Mesenteric fat pad (tissue), 1 donor: ENCODE measurements at places on chromosomes 3 and 15.

- no peak for DNase-seq
Observed at GRCh38 chr3:45777111-45777745, 19.1 kb downstream of the SLC6A20 start.

DNA sequence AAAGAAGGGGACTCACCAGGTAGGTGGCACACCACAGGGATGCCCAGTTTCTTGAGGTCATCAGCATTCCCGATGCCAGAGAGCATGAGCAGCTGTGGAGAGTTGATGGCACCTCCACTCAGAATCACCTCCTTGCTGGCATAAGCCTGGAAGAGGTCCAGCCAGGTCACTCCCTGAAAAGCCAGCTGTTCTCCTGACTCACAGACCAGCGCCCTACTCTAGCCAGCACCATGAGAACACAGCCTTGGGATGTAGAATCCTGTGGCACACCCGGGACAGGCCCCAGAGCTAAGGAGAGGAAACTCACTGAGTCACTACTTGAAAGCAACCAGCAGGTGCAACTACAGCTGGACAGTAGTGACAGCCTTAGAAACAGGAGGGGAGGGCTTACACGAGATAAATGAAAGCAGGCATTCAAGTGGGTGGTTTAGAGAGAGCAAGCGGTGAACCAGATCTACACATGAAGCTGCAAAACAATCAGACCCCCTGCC lies 24.5 kb downstream of the CHDH start:
- DNase-seq = no peak

DNA sequence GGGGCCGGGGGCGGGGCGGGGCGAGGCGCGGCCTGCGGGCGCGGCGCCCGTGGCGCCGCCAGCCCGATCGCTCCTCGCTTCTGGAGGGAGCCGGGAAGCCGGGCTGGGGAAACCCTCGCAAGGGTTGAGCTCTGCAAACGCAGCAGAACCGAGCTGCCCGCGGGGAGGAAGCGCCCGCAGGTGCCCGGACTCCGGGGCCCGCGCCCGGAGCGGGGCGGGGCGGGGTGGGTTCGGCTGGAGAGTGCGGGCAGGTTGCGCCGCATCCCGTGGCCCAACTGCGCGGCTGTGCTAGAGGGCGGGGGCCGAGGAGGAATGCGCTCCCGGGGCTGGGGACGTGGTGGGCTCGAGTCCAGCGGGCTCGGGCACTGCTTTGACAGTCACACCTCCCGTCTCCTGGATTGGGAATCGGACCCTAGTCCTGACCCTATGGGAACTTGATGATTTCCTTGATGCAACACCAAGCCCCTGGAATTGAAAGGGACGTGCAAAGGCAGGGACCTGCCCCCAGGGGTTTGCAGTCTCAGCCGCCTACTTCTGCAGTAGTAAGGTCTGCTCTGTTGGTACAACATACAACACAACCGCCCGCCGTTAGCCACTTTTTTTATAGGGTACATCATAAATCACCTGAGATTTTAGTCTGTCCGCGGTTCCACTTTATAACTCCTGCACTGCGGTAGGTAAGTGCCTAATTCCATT lies 34.3 kb downstream of the ZBTB38 start:
- DNase-seq = peak; percentile 93

DNA sequence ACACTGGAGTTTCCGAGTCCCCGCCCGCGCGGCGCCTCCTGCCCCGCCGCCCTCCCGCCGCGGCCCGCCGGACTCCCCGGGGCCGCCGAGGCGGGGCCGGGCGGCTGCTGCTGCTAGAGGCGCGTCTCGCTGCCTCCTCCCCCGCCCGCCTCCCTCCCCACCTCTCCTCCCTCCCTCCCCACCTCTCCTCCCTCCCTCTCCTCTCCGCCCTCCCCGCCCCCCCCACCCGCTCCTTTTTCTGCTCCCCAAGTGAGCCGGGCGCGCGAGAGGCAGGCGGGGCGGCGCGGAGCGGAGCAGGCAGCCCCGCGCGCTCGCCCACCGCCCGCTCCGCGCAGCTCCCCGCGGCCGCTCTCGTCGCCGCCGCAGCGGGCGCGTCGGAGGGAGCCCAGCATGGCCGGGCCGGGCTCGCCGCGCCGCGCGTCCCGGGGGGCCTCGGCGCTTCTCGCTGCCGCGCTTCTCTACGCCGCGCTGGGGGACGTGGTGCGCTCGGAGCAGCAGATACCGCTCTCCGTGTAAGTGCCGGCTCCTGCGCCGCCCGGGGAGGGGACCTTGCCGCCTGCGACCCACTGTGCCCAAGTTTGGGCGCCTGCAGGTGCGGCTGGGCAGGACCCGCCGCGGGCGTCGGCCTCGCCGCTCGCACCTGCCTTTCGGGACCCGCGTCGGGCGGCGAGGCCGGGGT lies at the start of gene CACNA2D3:
Gene CACNA2D3, plus strand, starts transcription at position 229 of the 679 bp plus-strand sequence.
- no peak for DNase-seq

DNA sequence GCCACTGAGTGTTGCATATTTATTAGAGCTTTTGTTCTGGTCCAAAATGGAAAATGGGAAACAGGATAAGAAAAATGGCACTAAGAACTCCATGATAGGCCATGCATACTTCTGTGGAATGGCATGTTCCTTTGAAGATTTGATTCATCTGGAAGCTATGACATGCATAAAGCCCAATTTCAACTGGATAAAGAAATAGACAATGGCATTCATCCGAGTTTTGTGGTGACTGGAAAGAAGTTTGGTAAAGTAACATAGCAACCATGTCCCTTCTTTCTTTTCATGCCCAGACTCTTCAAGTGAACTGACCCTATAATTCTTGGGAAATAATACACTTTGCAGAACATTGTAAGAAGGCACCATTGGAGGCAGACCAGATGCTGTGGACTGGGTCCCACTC lies 368.4 kb upstream of the IL12A start:
- DNase-seq = no peak

DNA sequence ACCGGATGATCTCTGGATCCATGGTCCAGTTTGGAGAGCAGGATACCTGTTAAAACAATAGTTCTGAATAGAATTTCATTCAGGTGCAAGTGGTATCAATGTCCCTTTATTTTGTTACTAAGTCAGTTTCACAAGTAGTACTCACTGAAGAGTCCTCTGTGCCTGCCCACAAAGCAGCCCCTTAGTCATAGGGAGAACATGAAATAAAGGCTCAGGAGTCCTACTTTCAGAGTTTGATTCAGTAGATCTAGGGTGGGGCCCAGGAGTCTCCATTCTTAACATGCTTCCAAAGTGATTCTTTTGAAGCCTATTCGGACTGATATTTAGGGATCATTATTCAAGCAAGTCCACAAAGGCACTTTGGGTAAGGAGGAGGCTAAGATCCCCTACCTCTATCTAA lies 79.8 kb upstream of the ACKR4 start:
- DNase-seq = no peak

GRCh38 chr15:63043335-63044076 lies 959 bp downstream of the TPM1 start:
- DNase-seq = no peak

DNA sequence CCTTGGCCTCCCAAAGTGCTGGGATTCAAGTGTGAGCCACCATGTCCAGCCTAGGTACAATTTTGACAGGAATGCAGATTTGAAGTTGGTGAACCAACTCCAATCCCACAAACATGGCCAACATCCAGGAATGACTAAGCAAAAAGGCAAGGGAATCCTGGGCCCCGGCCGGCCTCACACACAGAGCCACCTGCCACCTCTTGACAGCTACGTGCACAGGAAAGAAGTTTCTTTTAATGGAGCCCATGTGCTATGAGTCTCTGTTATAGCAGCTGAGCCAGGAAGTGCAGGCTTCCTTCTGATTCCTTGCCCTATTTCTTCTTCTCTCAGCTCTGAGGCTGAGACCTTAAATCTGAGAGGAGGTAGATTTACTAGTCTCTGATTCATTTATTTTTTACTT lies 8.8 kb downstream of the TMEM40 start:
- DNase-seq = no peak

- no peak for DNase-seq
Observed at GRCh38 chr3:179268400-179269051, 17.6 kb upstream of the KCNMB3 start.

GRCh38 chr15:50884540-50884939 lies 23.9 kb upstream of the AP4E1 start:
- no peak for DNase-seq

DNA sequence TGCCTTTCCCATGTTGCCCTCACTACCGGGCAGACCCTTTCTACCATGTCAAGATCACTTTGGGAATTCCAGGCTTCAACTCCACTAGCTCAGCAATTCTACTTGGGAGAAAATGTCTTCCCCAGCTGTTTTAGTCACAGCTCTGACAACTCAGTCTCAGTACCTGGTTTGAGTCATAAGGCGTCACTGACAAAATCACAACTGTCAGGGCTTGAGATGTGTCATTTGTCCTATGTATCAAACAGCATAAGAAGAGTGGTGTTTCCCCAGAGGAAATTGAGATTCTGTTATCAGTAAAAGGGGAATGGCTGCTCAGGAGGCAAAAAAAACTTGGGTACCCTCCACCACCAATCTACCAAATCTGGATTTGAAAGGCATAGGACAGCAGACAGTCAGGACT lies 594.9 kb upstream of the SUCLG2 start:
- DNase-seq = no peak

- no peak for DNase-seq
Observed at GRCh38 chr15:37860896-37861295, 73.5 kb upstream of the TMCO5A start.

GRCh38 chr3:82030916-82031315 lies 269.5 kb upstream of the GBE1 start:
- no peak for DNase-seq

DNA sequence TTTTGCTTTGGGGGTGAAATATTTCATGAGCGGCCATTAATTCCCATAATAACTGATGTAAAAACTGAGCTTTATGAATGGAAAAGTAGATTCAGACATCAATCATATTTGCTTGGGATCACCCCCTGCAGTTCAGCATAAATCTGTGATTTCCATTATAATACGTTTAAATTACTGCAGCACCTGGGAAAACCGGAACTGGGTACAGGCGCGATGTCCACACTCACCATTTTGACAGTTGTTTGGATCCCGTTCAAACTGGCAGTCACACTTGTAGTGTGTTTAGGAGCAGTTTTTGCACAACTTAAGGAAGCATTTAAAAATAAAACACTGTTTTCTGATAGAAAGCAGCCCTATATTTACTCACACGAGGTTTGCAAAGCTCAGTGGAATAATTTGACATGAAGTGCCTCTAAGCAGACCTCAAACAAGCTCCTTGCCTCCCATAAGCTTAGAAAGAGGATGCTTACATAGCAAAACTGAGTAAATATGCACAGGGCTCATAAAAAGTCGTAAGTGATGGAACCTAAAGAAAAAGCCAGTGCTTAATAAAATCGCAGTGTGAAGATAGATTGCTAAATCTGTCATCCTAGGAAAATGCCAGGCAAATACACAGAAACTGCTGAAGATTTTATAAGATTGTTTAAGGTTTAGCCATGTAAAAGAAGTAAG lies 377.6 kb downstream of the PTPRG start:
- DNase-seq = no peak
